GOT3 (cell line): ENCODE measurements at places on chromosomes 1 and 21.

- no peak for DNase-seq
These were observed 41.9 kb downstream of the AHDC1 start for GRCh38 chr1:27562021-27562420.

DNA sequence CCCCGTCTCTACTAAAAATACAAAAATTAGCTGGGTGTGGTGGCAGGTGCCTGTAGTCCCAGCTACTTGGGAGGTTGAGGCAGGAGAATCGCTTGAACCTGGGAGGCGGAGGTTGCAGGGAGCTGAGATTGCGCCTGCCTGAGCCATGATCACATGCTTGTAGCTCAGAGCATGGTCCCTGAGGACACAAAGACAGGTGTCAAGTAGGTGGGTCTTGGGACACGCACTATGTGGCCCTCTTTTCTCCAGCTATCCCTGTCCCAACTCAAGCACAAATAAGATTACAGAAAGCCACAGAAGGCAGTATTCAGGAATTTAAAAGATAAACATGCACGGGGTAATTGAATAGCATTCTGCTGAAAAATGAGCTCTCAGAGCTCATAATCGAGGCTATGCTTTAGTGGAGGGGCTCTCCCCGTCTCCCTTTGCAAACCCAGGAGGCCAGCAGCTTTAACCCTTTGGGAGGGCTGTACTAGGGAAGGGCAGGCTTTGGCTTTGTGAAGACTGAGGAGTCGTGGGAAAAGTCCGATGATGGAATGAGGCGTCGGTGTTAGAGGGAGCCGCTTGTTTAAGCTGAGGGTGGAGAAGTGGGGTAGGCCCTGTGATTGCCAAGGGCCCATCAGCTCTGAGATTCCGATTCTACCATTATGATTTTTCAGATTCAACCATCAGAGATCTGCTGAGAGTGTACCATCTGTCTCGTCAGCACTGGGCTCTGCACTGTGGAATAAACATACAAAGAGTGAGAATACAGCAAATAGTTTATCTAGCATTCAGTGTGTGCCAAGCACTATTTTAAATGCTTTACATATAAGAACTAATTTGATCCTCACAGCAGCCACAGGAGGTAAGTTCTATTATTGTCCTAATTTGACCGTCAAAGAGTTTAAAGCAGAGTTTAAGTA, 59.7 kb upstream of the CD34 start:
- no peak for DNase-seq

DNA sequence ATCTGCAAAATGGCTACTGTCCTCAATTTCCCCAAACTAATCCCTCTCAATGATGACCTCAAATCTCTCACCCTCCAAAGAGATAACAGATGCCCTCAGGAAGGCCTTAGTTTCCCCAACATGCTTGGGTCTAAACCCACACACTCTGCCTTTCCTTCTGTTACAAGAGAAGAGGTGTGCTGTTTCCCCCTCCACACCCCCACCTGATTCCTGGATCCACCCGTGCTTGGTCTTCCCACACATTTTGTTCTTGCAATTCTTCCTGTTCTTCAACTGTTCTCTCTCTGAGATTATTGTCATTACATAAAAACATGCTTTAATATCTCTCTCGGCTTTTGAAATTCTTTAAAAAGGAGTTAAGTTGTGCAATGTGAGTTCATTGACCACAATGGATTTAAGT, 5.7 kb upstream of the CBR3 start:
- DNase-seq, result no peak

GRCh38 chr1:59714219-59714618, 100.5 kb upstream of the HOOK1 start:
- DNase-seq, result no peak

GRCh38 chr1:30101487-30102227, 621.7 kb downstream of the MATN1 start:
- no peak for DNase-seq

DNA sequence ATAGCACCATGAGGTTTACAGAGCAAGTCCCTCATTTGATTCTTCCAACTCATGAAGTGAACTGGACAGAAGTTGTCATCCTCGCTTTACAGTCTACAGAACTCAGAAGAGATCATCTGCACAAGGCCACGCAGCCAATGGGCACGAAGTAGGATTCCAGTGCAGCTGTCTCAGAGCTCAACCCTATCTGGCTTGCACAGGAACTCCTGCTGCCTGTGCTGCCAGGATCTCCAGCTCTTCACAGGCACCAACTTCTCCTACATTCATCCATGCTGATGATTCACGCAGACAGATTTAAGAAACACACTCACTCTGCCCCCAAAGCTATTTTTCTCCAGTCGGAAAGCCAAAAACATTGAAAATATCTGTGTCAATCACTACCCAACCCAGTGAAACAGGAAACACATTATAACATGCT, 157.0 kb downstream of the RERE start:
- DNase-seq, result peak; percentile 29
